ENCODE measurements at places on chromosomes 2 and 18.

GRCh38 chr18:25121442-25121841, 230.5 kb downstream of the ZNF521 start:
- DNase-seq: no peak

DNA sequence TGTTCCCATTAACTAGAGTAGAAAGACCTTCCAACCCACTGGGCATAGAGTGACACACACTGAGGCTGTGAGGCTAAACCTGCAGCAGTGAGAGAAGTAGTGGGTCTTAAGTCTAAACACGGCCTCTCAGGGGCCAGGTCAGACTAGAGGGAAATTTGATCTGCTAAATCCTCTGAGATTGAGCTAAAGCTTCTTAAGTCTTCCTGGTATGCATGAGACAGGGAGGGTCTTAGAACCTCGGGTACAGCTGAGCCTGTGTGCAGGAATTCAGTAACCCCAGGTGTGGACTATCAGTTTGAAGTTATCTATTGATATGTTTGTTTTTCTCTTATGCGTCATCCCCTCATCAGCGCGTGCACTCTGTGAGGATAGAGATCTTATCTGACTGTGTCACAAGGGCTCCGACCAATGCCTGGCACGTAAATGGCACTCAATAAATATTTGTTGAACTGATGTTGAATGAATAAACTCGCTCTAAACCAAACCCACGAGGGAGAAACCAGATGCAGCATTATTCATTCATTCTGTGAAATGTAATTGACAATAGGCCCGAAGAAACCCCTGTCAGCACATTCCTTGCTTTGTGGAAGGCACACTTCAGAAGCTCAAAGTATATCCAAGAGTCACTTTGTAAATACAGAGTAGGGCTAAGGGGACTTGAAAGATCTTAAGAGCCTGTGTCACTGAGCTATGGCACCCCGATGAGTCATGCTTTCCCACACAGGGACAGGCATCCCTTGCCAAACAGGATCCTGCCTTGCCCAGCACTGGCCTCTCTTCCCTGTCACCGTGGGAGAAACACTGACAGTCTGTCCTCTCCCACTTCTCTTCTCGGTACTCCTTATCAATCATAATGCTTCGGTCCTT, 21.7 kb upstream of the RAB10 start:
- DNase-seq: no peak

DNA sequence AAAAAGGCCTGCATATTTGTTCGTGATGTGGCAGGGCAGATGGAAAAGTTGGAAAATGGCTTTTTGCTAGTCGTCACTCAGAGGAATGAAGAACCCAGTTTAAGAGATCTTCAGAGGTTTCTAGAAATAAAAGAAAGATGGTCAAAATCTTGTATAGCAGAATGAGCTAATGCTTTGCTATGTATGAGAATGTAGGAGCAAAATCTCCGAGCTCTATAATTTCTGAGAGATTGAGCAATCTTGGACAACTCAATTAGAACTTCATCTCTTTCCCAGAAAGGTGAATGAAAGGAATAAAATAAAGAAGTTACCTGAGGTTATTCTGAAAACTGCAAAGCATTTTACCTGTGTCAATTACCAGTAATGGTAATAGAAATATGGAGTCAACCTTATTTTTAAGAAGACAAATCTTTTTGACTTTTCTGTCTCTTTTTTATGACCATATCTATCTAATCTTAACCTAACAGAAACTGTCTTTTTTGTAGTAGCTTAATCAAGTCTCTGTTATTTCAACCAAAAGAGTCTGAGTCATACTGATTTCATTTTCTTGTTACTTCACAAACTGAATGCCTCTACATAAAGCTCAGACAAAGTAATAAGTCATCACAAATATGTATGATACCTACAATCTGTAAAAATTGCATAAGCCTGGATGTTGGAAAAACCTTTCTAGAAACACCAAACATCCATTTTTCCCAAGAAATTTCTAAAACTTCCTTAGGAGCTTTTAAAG, 32.5 kb downstream of the CCDC68 start:
- DNase-seq: no peak

- peak; percentile 75 for DNase-seq
Observed at GRCh38 chr2:181891966-181892798, 652 bp downstream of the ITPRID2 start.

DNA sequence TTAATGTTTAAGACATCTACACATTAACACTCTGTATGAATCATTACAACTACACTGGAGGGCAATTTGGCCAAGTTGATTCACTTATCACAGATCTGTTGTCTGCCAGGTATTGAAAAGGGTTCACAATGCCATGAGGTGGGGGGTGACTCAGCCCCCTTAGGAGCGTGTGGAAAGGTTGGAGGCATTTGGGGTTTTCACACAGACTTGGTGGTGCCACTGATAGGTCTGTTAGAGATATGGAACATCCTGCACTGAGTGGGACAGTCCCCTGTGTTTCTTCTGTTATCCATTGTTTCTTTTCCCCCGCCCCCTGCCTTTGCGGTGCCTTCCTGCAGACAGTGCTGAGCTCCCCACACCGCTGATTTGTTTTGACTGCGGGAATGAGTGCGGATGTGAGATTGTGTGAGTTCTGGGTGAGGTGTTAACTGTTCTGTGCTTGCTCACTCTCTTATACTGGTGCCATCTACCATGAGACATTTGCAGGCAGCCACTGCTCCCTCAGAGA, 9.3 kb upstream of the TSN start:
- DNase-seq: no peak

- no peak for DNase-seq
Observed at GRCh38 chr2:74767618-74768017, 66.3 kb upstream of the HK2 start.

DNA sequence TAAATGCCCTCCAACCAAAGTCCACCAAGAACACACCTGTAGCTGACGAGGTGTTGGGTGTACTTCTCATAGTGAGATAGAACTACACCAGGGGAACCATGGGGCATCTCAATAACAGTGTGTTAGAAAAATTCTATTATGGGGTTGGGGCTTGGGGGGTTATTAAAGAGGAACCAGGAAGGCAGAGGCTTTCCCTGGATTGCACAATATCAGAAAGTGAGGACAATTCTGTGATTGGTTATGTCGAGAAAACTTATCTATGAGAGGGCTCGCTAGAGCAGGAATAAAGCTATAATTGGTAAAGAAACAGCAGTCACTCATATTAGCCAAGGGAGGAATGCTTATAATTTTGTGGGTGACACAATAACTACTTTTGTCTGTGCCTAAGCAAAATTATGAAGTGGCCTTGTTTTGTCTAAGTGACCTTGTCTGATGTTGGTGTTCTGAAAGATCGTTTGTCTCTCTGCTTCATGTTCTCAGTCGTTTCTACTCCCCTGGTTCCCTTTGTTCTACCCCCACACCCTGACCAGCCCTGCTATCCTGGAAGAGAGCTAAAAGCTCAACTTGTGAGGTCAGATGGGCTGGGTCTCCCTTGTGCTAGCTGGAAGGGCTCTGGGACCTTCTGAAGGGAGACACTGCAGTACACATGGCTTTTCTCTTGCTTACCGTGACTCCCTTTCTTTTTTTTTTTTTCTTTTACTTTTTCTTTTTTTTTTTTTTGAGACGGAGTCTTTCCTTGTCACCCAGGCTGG, 21.6 kb upstream of the INO80C start:
- no peak for DNase-seq

- DNase-seq: no peak
Observed at GRCh38 chr2:101568969-101569368, 94.1 kb upstream of the RFX8 start.

- no peak for DNase-seq
Observed at GRCh38 chr2:144519934-144520731, at the start of gene ZEB2. ZEB2 (minus strand) TSS chr2:144520119; CDS start chr2:144517350, 2,769 bp downstream.

DNA sequence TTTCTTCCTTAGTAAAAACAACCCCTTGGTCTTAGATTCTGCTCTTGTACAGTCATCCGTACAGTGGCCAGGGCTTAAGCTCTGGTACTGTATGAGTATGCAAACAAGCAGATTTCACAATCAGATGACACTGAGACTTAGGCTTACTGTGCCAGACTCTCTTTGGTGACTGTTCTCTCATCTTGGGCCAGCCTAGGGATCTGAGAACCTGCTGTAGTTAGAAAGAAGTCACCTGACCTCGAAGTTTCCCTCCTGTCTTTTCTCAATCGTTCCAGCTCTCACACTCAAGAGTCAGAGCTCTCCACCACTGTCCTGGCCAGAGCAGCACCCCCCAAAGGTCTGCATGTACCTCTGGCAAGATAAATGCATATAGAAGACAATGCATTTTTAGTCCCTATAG, 63.2 kb downstream of the ZEB2 start:
- DNase-seq: peak; percentile 61

- no peak for DNase-seq
Observed at GRCh38 chr2:62216616-62217015, 20.7 kb downstream of the B3GNT2 start.

GRCh38 chr2:47536696-47537095, 133.7 kb downstream of the MSH2 start:
- DNase-seq: no peak

DNA sequence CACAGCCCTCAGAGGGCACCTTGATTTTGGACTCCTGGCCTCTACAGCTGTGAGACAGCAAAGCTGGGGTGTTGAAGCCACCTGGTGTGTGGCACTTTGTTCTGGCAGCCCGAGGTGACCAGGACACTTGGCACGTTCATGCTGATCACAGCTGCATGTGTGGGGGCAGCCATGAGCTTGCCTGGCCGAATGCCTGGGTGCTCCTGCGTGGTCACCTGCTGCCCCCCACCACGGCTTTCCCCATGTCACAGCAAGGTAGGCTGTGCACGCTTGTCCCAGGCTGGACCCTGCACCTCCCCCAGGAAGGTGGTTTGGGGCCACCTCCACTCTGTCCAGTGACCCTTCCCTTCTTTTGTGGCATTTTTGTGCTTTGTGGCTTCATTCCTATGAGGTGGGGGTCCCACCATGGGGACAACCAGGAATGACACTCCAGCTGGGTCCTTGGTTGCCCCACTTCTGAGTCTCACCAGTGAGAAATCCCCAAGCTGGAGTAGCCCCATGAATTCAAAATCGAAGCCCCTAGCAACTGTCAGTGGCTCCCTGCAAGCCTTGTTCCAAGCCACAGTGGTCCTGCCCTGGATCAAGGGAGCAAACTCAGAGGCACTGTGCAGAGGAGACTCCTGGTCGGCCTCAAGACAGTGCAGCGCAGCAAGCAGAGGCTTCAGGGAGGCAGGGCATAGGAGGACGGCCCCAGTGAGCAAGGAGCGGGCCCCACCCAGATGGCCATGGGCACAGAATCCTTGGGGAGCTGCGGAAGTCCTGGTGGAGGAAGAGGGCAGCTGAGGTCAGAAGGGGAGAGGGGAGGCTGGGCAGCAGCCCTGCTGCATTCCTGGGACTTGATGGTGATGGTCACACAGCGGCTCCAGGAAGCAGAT, 121.4 kb upstream of the HS6ST1 start:
- DNase-seq: no peak

DNA sequence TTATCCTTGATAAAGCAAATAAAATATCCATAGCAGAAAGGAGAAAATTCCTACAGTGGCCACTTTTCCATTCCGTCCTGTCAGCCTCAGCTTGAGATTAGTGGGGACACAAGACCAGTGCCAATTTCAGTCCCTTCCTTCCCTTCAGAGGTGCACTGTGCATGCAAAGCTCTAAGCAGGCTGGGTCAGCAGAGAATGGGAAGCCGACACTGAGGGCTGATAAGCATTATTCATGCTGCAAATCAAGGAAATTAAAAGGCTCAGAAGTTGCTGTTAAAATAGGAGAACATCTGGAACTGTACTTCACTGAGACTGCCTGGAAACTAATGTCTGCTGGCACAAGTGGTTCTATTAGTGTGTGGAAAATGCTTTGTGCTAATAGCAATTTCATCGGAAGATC, 534.3 kb downstream of the ADCYAP1 start:
- no peak for DNase-seq

- DNase-seq: no peak
Observed at GRCh38 chr2:3692375-3692774, 11.0 kb upstream of the DCDC2C start.

GRCh38 chr2:162063281-162063680, 10.7 kb downstream of the DPP4 start:
- DNase-seq: no peak

DNA sequence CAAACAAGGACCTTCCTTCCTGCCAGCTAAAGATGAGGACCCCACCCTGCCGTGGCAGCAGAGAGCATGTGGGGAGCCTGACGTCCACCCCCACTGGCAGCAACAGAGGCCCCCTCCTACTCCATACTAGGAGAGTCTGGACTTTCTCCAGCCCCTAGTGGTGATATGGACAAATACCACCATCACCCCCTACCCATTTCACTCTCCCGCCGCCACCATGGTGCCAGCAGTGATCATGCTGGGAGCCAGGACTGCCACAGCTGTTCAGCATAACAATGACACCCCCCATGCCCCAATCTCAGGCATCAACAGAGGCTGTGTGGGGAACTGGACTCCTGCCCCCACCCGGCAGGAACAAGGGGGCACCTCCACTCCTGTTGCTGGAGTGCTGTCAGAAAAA, 42.7 kb upstream of the ATP9B start:
- DNase-seq: no peak

GRCh38 chr2:30074023-30074422, 72.8 kb upstream of the YPEL5 start:
- no peak for DNase-seq

- no peak for DNase-seq
Observed at GRCh38 chr2:191081411-191082155, 67.6 kb upstream of the STAT1 start.

GRCh38 chr18:60962625-60963024, 370.6 kb upstream of the CDH20 start:
- DNase-seq: no peak

DNA sequence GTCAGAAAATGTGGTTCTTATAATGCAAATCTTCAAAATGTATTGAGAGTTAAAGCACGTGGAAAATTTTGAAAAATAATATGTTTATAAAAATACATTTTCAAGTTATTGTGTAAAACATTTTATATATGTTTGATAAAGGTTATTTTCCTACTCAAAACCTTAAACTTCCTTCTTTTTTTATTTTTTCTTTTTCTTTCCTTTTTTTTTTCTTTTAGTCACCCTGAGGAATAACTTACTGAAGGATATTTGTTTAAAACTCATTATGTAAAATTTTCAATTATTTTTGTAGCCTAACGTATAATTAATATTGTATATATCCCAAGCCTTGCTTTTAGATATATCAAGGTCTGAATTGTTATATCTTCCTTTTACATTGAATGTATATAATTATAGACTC, 346.8 kb upstream of the GYPC start:
- DNase-seq: no peak
